Lower lobe of right lung (tissue), 2 donors: ENCODE measurements at places on chromosomes 4 and X. TPM values are rescaled to one million over a fixed set of nuclear protein-coding genes. Genes with fewer than 3 reads are reported as not detected.
A peak's percentile ranks its signal among the peaks of the same experiment; 100 is the strongest.

- no peak overlapping the region for H3K27ac ChIP-seq
- H3K27me3 ChIP-seq: no peaks in the 10 kb centered on the region
- no peak for DNase-seq
- no peaks in the 10 kb centered on the region for H3K36me3 ChIP-seq
- H3K4me3 ChIP-seq: no peak overlapping the region
These were observed 37.4 kb downstream of the LHFPL1 start for GRCh38 chrX:112642349-112642748.

FGF13 gene
- total RNA-seq: 4.0 TPM

- DNase-seq: no peak
- no peaks in the 10 kb centered on the region for H3K36me3 ChIP-seq
- no peak overlapping the region for H3K27ac ChIP-seq
- no peaks in the 10 kb centered on the region for H3K27me3 ChIP-seq
- peaks cover 15% of the 10 kb centered on the region for H3K4me1 ChIP-seq
These were observed 4.8 kb downstream of the ADAMTS3 start for GRCh38 chr4:72564184-72564583.

DNA sequence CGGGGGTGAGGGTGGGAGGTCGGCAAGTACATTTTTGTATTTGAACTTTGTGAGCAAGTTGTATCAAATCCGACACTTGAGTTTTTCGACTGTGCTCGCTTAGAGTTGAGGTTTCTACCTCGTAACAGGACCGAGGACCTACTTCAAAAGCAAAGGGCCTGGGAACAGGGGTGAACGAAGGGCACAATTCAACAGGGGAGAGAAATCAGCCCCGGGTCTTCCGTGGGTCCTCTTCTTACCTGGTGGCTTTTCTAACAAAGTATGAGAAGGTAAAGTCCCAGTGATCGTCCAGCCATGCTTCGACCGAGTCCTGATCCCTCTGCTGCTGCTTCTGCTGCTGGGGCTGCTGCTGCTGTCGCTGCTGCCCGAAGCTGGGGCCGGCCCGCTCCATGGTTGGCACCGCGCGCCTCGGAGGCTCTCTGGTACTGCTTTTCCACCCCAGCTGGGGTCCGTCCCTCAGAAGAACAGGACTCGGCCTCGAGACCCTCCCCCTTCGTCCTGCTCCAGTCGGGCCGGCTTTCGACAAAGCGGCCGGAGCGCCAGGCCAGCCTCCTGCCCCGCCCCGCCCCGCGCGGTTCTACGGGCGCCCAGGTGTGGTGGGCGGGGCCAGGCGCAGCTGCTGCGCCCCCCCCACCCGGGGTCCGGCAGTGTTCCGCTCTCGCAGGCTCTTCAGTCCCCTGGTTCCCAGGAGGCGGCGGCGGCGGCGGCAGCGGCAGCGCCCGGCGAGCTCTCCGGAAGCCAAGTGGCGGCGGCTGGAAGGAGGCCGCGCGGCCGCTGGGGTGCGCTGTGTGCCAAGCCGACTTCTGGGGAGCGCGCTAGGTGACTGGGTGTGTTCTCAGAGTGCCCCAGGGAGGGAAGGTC lies at the start of gene PDE5A:
TSS of gene PDE5A (minus strand) at position 524 of the 861 bp plus-strand sequence. CDS start at position 391, 133 bp downstream.
- peak; percentile 85 for DNase-seq
- no peaks in the 10 kb centered on the region for H3K27me3 ChIP-seq
- H3K4me3 ChIP-seq: peak within 1 kb of the TSS; percentile 77
- H3K4me1 ChIP-seq: peaks cover 8% of the 10 kb centered on the region
- no peaks in the 10 kb centered on the region for H3K36me3 ChIP-seq

DNA sequence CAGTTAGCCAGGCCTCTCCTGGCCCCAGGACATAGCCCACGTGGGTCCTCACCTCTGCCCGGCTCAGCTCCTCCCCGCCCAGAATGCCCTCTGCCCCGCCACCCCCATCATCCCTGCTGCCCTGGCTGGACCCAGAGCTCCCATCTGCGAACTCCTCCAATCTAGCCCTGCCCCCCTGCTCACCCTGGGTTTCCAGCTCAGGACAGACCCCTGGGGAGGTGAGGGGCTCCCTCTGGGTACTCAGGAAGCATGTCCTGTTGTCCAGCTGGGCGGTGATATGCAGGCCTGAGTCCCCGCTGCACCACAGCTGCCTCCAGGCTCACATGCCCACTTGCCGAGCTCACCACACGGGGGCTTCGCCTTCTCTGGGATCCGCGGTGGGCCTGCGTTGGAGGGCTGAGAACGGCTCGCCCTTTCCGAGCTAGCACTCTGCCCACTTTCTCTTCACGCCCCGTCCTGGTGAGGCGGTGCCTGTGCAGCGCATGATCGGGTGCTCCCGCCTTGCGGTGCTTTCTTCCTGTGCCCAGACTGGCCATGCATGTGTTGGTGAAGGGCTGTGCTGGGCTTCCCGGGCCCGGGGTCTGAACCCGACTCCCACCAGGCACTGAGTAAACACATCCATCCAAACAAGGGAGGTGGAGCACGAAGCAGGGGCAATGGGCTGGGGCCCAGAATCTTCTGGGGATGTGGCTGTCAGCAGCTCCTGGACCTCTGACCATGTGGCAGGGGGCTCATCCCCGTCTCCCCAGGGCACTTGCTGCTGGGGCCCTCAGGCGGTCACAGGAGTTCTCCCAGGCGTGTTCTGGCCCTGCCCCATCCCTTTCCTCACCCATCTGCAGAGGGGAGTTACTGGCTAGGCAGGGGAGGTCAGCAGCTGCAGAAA lies 74.3 kb downstream of the RGS12 start:
- peaks cover 32% of the 10 kb centered on the region for H3K4me1 ChIP-seq
- no peaks in the 10 kb centered on the region for H3K27me3 ChIP-seq
- DNase-seq: no peak
- no peak overlapping the region for H3K4me3 ChIP-seq
- no peak overlapping the region for H3K27ac ChIP-seq
- no peaks in the 10 kb centered on the region for H3K36me3 ChIP-seq

DNA sequence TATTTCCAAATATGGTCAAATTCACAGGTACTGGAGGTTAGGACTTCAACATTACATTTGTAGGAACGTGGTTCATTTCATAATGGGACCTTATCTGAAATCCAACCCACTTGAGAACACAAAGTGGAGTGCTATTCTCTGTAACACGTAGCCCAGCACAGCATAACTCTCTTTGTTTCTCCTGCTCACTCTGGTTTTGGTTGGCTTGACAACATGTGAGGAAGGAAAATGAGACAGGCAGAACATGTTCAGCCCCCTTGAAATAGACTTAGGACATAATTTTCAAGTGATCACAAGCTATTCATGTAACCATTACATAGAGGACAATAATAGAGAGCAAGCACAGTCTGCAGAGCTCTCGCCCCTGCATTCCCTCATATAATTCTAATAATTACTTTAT lies 115.1 kb upstream of the SMIM10 start:
- no peaks in the 10 kb centered on the region for H3K36me3 ChIP-seq
- no peaks in the 10 kb centered on the region for H3K4me1 ChIP-seq
- H3K27ac ChIP-seq: no peak overlapping the region
- no peak overlapping the region for H3K4me3 ChIP-seq

DNA sequence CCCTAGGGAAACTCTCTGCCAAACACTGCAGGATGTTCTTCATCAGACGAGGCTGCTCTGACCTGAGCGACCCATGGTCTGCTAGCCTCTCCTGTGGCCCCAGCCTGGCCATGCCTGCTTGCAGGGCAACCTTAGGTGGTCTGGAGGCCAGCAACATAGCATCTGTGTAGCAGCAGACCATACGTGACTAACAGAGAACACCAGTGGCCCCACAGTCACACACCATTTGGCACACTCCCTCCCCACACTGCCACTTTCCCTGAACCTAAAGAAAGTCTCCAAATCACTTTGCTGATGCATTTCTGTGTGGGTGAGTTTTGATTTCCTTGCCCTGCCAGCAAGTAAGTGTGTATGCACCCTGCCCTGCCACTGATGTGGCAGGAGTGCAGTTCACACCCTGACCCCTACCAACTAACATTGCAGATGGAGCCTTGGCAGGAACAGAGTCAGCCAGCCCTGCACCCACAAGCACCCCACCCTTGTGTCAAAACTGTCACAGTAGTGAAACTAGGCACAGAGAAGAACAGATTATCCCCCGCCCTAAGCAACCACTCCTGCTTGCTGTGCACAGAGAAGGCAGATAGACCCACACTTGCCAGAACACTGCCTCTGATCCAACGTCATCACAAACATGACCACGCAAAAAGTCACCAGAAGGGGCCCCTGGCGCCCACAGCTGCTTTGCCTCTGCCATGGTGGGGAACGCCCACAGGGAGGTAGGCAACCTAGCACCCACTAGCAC lies 249.1 kb downstream of the SPIN4 start:
- no peaks in the 10 kb centered on the region for H3K27me3 ChIP-seq
- no peaks in the 10 kb centered on the region for H3K36me3 ChIP-seq
- H3K27ac ChIP-seq: no peak overlapping the region
- no peak for DNase-seq
- H3K4me1 ChIP-seq: no peaks in the 10 kb centered on the region
- no peak overlapping the region for H3K4me3 ChIP-seq

ERVMER34-1 gene
- 1.5 TPM for total RNA-seq

NXF2B gene
- 1.0 TPM for total RNA-seq

DNA sequence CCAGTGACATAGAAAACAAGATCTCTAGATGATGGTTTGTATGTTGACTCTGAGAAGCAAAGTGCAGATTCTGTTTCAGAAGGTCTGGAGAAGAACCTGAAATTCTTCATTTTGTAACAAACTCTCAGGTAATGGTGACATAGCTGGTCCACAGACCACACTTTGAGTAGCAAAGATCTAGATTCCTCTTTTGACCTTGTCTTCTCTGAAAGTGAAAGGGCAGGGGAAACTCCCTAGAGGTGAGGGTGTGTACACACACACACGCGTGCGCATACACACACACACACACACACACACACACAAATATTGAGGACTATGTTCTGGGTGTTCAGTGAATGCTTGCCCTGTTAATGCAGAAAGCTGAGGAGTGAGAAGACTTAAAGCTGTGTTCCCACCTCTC lies 110.1 kb downstream of the NHSL2 start:
- DNase-seq: no peak
- H3K4me3 ChIP-seq: no peak overlapping the region
- no peaks in the 10 kb centered on the region for H3K27me3 ChIP-seq
- no peaks in the 10 kb centered on the region for H3K4me1 ChIP-seq

DNA sequence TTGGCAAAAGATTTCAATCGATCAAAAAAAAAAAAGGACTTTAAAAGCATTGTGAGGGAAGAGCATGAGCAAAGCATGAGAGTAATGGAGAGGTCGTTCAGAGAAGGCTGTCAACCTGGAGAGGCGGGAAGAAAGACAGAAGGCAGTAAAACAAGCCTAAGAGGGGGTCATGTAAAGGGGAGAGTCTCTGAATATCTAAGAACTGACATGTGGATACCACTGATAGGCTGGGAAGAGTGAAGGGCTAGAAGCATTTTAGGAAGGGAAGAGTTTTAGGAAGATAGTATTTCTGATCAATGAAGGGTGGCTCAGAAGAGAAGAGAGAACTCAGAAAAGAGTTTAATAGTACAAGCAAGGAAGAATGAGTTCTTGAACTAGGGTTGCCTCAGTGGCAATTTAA lies 7.5 kb downstream of the FAM9C start:
- DNase-seq: no peak
- H3K36me3 ChIP-seq: no peaks in the 10 kb centered on the region
- no peaks in the 10 kb centered on the region for H3K27me3 ChIP-seq
- H3K4me1 ChIP-seq: no peaks in the 10 kb centered on the region

DNA sequence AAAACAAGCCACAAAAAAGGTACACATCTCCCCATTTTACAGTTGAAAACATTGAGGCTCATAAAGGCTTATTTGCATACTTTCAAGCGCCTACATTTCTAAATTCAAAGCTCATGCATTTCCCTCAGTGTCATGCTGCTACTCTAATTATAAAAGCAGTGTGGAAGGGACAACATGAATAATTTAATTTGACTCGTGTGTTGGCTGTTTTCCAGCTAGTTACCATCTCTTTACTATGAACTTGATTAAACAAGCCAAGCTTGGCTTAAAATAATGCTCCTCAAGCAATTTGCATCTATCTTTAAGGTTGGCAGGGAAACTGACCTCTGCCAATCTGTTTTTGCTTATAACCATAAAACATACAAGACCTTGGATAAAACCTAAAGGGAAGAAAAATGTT lies 252.5 kb upstream of the NEIL3 start:
- H3K4me3 ChIP-seq: no peak overlapping the region
- H3K27me3 ChIP-seq: no peaks in the 10 kb centered on the region
- H3K36me3 ChIP-seq: no peaks in the 10 kb centered on the region
- DNase-seq: no peak
- H3K27ac ChIP-seq: no peak overlapping the region
- H3K4me1 ChIP-seq: no peaks in the 10 kb centered on the region

DNA sequence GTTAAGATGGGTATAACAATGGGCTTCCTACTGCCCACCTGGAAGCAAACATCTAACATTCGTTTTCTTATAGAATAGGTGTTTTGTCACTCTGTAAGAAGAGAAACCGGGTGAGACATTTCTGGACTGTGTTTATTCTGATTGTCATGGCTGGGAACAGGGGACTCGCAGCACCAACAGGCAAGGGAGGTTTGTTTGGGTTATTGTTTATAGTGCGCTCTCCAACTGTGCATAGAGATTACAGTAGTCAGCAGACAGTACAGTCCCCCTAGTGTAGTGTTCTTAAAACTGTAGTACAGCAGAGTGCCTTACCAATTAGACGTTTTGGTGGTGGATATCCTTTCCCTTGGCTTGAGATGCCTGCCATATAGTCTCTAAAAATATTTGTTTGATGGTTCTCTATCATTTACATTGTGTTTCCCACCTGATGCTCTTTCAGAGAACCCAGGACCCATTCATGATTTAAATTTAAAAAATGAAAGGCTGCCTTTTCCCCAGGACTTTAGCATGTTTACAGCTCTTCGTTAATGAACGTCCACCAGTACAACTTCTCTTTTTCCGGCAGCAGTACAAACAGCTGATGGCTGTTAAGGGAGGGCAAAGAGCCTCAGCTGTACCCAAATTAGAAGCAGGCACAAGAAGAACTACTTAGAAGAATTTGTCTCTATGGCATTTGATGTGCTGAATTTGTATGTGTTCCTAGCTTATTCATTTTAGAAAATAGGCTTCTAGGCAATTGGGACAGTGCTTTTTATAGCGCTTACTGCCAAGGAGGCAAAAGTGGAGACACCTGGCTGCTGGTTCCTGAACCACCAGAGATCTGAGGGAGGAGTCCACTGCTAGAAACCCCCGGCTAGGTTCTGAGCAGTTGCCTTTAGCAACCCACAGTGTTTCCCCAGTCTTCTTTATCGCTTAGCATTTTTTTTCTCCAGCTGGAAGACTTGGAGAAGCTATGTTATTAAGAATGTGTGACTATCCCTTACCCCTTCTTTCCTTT lies 1.0 kb upstream of the RNF150 start:
- H3K4me1 ChIP-seq: peaks cover 27% of the 10 kb centered on the region
- H3K4me3 ChIP-seq: peak overlapping the region; percentile 77
- H3K36me3 ChIP-seq: no peaks in the 10 kb centered on the region
- H3K27ac ChIP-seq: no peak overlapping the region

- DNase-seq: no peak
- no peaks in the 10 kb centered on the region for H3K36me3 ChIP-seq
- H3K27ac ChIP-seq: no peak overlapping the region
- peaks cover 6% of the 10 kb centered on the region for H3K4me1 ChIP-seq
These were observed 1.2 kb downstream of the PRPS1 start for GRCh38 chrX:107629540-107629909.

GRCh38 chr4:157115613-157116335 lies 39.8 kb downstream of the GLRB start:
- no peaks in the 10 kb centered on the region for H3K36me3 ChIP-seq
- no peaks in the 10 kb centered on the region for H3K27me3 ChIP-seq
- H3K4me1 ChIP-seq: no peaks in the 10 kb centered on the region
- no peak for DNase-seq
